GOT3 (cell line): ENCODE measurements at places on chromosomes 5 and 9.

DNA sequence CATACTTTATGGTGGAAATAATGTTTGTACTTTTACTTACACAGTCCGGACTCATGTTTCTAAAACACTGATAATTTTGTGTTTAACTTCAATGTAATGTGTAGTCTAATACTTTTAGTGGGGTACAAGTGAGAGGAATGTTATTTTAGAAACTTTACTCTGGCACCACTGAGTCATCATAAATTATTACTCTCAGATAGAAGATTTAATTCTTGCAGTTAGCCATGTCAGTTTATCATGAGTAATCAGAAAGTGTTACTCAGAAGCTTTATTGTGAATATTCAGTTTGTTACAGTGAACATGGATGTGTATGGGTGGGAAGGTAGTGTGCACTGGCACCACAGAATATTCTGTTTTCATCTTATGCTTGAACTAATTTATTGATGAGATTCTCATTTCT lies 20.0 kb downstream of the OGN start:
- no peak for DNase-seq

DNA sequence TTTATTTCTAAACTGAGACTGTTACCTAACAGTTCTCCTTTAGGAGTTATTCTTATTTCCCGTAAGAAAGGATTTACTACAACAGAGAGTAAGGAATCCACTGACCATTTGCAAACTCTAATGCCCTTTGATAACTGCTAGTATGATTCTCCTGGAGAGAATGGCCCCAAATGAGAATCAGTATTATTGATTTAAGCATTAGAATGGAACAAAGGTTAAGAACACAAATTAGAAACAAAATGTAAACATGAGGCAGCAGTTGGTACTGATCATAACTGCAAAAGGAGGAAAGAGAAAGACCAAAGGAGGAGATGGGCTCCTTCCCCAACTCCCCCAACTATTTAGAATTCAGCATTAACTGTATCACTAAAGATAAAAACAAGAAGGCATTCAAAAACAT lies 30.7 kb downstream of the PSIP1 start:
- no peak for DNase-seq

DNA sequence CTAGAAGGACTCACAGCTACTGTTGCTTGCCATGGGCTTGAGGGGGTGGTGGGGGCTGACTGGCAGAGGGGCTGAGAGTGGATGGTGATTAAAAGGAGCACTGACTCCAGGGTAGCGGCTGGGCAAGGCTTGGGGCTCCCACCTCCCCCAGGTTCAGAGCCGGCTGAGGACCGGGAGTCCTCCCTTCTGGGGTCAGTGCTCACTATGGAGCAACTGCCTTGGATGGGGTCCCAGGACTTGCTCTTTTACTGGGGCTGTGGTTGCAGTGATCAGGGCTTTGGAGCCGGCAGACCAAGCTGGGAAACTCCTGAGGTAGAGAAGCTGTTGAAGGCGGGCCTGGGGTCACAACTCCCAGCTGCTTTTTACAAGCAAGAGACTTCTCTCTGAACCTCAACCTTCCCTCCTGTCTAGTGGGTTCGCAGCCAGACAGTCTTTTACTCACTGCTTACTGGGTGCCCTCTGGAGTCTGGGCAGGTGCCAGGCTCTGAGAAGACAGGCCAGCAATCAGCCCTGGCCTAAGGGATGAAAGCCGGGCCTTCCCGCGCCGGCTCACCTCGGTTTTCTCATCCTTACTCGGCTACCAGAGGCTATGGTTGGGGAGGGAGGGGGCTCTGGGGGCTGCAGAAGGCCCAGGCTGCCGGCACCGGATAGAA lies 795 bp upstream of the ASS1 start:
- DNase-seq: no peak

DNA sequence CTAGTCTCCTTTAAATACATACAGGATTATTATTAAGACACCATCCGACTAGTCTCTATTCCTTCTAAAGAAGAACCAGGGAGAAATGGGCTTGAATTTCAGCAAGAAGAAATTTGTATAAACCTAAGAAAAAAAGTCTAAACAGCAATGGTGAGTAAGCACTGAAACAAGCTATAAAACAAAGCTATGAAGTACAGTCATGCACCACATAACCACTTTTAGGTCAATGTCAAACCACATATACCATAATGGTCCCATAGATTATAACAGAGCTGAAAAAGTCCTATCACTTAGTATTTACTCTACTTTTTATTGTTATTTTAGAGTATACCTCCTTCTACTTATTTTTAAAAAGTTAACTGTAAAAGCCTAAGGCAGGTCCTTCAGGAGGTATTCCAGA lies 102.0 kb upstream of the NFIB start:
- no peak for DNase-seq

GRCh38 chr9:93223260-93224180 lies 39.6 kb downstream of the WNK2 start:
- DNase-seq: no peak

DNA sequence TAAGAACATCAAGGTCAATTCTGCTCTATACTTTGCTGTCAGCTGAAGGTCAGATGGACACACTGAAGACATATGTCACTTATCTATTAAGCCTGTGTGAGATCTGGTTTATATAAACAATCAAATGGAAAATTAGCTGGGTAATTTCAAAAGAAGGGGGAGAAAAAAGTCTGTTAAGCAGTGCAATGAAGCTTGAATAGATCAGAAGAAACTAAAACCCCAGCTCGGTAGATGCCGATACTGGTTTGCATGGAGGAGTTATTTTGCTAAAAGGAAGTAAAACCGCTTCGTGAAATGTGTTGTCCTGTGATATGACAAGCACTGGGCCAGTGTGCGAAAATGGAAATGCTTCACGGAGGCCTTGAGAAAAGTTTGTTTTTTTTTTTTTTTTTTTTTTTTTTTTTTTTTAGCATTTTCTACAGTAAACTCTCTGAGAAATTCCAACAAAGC lies 148.8 kb downstream of the MEF2C start:
- no peak for DNase-seq

GRCh38 chr5:3325201-3325971 lies 270.2 kb upstream of the IRX1 start:
- no peak for DNase-seq

DNA sequence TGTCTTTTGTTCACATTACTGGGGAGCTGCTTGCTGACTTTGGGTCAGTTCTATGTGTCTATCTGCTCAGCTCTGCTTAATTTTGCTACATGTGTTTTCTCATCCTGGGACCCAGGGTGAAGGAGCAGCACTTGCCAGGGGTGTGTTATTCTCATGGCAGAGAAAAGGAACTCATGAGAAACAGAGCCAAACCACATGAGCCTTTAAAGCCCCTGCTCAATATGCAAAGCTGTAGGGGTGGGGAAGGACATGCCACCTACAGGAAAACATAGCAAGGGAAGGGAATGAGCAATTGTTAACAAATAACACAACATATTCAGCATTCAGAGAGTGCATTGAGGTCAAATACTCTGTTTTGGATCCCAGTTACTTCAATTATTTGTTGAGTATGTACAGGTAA lies 290.9 kb downstream of the CDK5RAP2 start:
- no peak for DNase-seq

DNA sequence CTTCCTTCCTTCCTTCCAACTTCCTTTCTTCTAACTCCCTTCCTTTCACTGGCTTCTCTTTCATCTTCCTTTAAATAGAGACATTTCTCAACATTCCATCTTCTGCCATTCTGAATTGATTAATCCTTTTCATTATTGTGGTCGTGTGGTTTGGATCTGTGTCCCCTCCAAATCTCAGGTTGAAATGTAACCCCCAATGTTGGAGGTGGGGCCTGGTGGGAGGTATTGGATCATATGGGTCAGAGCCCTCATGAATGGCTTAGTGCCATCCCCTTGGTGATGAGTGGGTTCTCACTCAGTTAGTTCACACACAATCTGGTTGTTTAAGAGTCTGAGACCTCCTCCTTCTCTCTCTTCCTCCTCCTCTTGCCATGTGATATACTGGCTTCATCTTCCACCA lies 130.9 kb upstream of the SV2C start:
- no peak for DNase-seq

DNA sequence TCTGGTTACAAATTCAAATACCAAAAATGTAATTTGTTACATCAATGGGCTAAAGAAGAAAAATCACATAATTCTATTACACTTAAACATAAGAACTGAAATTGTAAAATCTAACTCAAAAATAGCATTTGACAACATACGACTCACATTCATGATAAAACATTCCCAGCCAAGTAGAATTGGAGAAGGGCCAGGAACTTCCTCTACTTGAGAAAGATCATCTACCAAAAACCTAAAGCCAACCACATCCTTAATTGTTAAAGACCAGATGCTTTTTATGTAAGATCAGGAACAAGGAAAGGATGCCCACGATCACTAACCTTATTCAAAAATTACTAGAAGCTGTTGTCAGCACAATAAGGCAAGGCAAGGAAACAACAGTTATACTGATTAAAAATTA lies 1819.8 kb upstream of the C9orf72 start:
- no peak for DNase-seq

- no peak for DNase-seq
These were observed 354.1 kb upstream of the RFX3 start for GRCh38 chr9:3879726-3880505.

DNA sequence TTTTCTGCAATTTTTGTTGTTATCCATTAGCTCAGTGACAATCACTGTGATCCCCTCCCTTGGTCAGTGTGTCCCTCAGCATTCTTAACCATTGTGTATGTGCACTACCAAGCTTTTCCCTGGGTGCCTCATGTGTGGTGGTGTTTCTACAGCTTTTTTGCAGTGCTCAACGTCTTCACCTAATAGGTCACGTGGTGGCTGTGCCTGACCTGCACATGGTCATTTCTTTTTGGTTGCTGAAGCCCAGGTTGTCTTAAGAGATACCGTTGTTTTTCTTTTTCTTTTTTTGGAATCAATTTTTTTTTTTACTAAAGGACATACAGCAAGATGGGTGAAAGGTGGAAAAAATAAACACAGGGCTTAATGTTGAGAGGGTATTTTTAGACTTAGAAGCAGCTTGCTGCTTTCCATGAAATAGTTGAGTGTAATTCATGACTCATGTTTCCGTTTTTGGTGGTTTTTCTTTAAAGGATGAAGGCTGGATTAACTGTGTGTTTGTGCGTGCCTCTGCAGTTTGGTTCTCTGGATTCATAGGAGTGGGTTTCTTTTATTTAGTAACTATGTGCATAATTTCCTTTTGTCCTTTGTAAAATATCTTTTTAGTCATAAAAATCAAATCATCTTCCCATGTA lies 22.2 kb downstream of the SH3GL2 start:
- DNase-seq: no peak

- no peak for DNase-seq
These were observed 369.9 kb upstream of the DAB2 start for GRCh38 chr5:39794513-39795210.

DNA sequence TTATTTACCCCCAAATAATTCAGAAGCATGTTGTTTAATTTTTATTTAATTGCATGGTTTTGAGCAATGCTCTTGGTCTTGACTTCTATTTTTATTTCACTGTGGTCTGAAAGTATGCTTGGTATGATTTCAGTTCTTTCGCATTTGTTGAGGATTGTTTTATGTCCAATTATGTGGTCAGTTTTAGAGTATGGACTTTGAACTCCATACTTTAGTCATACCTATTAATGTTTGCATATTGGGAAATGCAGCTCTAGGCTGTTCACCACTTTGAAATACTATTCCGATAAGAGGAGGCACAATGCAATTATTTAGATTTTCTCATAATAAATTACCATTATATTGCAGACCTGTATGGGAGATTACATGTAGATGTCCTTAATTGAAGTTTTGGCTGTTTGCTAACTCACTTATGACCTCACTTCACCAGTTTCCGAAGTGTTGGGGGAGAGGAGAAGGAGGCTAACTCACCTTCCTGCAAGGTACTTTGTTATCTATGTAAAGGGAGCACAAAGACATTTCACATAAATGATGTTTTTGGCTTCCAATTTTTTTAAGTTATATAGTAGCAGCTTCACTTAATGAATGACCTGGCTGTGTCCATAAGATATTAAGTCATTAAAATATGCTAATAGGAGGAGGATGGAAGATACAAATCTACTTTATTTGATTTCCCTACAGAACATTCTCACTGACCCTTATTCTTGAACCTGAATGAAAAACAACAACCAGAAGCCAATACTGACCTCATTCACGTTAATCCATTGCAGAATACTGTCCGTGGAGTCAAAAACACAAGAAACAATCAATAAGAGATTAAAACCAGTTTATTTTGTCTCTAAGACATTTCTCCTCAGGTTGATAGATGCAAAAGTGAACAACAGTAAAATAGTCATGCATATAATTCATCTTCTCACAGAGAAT lies 970.3 kb upstream of the ARRDC3 start:
- DNase-seq: no peak

GRCh38 chr5:176359658-176360057 lies 1.9 kb downstream of the KIAA1191 start:
- DNase-seq: no peak

GRCh38 chr9:131140550-131140949 lies 15.2 kb downstream of the NUP214 start:
- DNase-seq: no peak

- no peak for DNase-seq
These were observed 50.9 kb downstream of the KCNIP1 start for GRCh38 chr5:170554521-170555267.

DNA sequence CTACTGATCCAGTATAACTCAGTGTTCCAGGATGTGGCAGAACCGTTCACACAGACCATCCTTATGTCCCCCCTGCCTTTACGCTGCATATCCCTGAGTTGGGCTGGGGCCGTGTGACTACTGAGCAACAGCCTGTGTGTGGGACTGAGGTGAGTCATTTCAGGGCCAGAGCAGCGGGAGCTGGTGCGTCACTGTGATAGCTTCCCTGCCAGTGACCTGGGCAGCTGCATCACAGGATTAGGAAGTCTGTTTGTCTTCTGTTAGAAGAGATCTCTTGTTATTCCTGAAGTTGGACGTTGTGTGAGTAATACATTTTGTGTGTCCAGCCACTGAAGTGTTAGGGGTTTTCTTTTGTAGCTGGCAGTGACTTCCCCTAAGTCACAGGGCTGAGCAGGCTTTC lies 35.6 kb downstream of the TPPP start:
- DNase-seq: no peak

DNA sequence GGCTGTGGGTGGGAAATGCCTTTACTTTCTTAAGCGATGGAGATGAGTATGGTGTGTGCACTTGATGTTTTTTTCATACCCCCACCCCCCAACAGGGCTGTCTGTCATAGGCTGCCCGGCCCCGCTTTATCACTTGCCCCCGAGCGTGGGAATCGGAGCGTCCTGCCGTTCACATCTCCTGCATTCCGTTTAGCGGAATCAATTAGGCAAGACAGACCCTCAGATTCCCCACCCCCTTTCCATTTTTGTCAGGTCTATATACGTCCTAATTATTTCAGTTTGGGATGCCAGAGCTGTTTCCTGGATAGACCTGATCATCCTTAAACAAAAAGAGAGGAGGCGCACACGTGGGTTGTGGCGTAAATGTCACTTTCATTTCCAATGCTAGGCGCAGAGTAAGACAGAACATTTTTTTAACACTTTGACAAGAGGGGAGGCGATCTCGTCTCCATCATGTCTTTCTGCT lies 217.2 kb downstream of the MEF2C start:
- DNase-seq: no peak

GRCh38 chr5:132019857-132020555 lies 8.5 kb upstream of the ACSL6 start:
- DNase-seq: no peak

GRCh38 chr5:139389701-139390638 lies at the start of gene MZB1:
MZB1 (minus strand) TSS chr5:139389913; CDS start chr5:139389856, 57 bp downstream.
- DNase-seq: no peak
